ENCODE measurements at places on chromosomes 13 and 19.

DNA sequence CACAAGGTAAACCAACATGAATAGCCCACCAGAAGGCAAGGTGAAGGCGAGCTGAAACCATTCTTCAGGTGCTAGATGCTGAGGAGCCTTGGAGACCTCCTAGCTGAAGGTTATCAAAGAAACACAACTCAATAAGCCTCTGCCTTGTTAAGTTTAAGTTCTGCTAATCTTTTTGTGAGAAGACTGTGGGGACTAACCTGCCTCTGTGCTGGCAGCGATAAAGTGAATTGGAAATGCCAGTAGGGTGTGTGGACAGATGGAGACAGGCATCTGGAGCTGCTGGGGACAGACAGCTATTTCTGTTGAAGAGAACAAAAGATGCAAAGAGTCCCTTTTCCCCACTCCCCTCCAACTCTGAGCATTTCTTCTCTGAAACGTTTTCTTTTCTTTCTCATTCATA, 33.5 kb upstream of the FLT1 start:
- DNase-seq: no peak

GRCh38 chr13:47000165-47000564, 103.3 kb upstream of the HTR2A start:
- no peak for DNase-seq

DNA sequence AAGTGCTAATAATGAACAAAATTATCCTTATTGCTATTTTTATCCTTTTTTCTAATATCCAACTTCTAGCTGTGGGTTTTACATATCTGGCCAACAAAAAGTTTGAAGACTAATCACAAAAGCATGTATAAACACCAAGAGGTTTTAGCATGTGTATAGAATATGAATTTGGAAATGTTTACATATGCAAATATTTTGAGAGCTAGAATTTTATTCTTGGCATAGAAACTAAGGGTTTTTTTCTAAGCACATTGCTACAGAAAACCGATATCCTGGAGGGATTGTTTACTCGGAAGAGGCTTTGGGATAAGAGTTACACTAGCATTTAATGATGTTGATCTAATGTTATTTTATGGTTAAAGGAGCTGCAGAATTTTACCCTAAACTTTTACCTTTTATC, 392.1 kb downstream of the EFNB2 start:
- DNase-seq: no peak

- no peak for DNase-seq
Observed at GRCh38 chr13:42874221-42874620, 92.8 kb downstream of the FAM216B start.

DNA sequence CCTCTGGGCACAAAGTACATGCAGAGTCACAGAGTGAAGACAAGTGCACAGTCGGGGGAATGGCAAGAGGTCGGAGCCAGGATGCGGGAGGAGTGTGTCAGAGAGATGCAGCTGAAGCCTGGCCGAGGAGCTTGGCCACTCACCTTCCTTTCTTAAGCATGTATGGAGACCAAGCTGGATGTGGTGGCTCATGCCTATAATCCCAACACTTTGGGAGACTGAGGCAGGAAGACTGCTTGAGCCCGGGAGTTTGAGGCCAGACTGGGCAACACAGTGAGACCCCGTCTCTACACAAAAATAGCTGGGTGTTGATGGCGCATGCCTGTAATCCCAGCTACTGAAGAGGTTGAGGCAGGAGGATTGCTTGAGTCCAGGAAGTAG, 67.0 kb downstream of the LATS2 start:
- DNase-seq: no peak

GRCh38 chr19:12800923-12801465, 606 bp downstream of the PRDX2 start:
- DNase-seq: no peak

- no peak for DNase-seq
Observed at GRCh38 chr19:11359421-11359820, 4.2 kb downstream of the PLPPR2 start.

DNA sequence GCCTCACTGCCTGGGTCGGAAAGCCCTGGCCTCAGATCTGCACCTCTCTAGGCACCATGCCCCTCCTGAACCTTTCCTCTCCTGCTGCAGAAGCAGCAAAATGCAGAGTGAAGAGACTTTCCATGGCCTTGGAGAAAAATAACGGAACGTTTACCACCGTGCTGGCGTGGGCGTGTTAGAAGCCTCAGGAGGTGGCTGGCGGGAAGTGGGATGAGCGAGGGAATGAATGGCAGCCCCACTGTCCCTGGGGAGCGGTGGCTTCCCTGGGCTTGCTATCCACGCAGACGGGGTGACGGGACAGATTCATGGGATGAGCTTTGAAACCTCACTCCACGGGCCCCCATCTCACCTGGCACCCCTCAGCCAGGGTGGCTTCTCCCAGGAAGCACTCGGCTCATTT, 4.3 kb downstream of the TEX29 start:
- no peak for DNase-seq

- no peak for DNase-seq
Observed at GRCh38 chr19:15436012-15436825, 13.5 kb downstream of the WIZ start.

GRCh38 chr13:23463661-23464060, 30.2 kb upstream of the SACS start:
- no peak for DNase-seq

GRCh38 chr13:40063703-40064102, 408.2 kb downstream of the COG6 start:
- no peak for DNase-seq

GRCh38 chr19:6417713-6418561, 6.7 kb downstream of the KHSRP start:
- no peak for DNase-seq

DNA sequence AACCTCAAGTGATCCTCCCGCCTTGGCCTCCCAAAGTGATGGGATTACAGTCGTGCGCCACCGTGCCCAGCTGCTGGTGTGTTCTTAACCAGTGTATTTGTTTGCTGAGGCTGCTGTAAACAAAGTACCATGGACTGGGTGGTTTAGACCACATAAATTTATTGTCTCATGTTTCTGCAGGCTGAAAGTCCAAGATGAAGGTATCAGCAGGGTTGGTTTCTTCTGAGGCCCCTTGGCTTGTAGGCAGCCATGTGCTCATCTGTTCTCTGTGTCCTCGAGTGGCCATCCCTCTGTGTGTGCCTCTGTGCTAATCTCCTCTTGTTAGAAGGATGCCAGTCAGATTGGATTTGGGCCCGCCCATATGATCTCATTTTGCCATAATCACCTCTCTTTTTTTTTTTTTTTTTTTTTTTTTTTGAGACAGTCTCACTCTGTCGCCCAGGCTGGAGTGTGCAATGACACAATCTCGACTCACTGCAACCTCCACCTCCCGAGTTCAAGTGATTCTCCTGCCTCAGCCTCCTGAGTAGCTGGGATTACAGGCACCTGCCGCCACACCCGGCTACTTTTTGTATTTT, 31.8 kb downstream of the PEX11G start:
- no peak for DNase-seq

- no peak for DNase-seq
Observed at GRCh38 chr19:55643887-55644176, 383 bp downstream of the ZNF581 start.

DNA sequence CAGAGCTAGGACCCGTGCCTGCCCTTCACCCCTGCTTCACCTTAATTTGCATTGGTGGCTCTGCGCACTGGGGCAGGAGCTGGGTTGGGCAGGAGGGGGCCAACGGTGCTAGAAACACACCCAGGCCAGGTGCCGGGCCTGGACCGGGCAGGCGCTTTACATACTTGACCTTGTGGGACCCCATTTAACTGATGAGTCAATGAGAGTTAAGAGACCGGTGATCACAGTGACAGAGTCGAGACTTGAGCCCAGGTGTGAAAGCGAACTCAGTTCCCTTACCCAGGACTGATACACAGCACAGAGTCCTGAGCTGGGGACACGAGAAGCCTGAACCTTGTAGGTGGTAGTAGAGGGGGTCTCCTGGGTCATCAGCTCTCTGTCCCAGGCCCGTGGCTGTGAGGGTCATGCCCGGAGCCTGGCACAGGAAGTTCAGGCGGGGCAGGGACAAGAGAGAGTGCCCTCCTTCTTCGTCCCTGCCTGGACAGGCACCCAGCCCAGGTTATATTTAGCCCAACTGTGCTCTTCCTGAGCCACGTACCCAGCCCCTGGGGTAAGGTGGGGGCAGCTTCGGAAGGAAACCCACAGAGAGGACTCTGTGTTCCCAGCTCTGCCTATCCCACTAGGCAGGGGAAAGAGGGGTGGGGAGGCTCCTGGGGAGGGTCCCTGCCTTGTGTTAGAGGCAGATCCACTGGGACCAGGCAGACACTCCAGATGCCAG, 1.9 kb downstream of the PRX start:
- DNase-seq: no peak

DNA sequence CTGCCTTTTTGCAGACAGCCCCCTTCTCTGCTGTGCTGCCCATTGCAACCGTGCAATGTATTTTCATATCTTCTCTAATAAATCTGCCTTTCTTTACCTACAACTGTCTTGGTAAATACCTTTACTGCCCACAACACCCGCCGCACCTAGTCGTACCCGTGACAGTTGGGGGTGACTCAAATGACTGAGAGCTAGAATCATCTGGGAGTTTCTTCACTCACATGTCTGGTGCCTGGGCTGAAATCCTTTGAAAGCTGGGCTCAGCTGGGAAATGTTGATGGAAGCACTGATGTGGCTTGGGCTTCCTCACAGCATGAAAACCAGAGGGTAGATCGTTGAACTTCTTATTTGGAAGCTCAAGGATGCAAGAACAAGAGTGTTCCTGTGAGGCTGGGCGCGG, 2.8 kb upstream of the PNMA8A start:
- no peak for DNase-seq

- DNase-seq: no peak
Observed at GRCh38 chr19:41479757-41480191, 36.8 kb downstream of the ERICH4 start.

DNA sequence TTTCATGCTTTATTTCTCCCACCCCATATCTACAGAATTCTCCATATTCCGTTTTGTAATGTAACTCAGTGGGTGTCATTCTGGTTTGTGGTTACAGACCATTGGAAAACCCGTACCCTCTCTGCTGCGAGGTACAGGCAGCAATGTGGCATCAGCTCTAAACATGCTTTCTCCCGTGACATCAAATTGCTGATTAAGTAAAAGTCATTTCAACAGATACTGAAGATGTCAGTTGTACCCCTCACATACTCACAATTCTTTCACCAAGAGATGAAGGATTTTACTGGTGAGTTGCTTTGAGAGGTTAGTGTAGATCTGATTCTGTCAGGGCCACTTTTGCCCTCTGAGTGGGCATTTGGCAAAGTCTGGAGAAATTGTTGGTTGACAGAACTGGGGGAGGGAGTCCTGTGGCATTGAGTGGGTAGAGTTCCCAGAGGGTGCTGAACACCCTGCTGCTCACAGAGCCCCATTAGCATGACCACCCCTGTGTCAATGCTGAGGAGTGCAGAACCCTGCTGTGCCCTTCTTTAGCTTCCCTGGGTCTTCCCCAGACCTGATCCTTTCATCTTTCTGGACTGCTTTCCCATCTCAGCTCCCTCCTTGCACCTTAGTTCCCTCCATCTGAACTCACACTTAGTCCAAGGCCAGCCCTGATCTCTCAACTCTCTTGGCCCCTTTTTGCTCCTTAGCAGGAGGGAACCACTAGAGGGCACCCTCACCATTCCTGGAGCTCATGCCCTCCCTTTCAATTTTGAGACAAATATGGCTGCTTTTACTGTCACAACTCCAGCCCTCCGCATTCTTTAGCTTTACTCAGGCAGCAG, 39.9 kb upstream of the CEACAM8 start:
- no peak for DNase-seq

GRCh38 chr19:3333020-3333583, 33.3 kb upstream of the NFIC start:
- DNase-seq: no peak

- DNase-seq: no peak
Observed at GRCh38 chr19:17202249-17202648, 12.9 kb upstream of the USE1 start.

- no peak for DNase-seq
Observed at GRCh38 chr13:20714161-20714560, 10.7 kb downstream of the IL17D start.

DNA sequence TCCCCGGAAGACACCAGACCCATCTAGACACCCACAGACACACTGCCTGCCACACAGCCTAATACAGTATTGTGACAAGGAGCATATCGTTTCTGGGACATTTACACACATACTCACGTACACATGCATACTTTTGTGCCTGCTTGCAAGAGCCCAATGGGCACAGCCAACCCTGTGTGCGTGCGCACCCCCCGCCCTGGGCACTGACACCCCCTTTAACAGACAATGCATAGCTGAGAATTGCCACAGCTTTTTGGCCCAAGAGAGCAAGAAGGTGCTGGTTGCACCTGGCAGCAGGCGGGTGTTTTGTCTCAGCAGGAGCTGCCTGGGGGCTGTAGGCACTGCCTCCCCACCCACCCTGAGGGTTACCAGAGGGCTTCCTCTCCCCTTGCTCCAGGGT, 1.7 kb upstream of the NFIX start:
- DNase-seq: no peak

DNA sequence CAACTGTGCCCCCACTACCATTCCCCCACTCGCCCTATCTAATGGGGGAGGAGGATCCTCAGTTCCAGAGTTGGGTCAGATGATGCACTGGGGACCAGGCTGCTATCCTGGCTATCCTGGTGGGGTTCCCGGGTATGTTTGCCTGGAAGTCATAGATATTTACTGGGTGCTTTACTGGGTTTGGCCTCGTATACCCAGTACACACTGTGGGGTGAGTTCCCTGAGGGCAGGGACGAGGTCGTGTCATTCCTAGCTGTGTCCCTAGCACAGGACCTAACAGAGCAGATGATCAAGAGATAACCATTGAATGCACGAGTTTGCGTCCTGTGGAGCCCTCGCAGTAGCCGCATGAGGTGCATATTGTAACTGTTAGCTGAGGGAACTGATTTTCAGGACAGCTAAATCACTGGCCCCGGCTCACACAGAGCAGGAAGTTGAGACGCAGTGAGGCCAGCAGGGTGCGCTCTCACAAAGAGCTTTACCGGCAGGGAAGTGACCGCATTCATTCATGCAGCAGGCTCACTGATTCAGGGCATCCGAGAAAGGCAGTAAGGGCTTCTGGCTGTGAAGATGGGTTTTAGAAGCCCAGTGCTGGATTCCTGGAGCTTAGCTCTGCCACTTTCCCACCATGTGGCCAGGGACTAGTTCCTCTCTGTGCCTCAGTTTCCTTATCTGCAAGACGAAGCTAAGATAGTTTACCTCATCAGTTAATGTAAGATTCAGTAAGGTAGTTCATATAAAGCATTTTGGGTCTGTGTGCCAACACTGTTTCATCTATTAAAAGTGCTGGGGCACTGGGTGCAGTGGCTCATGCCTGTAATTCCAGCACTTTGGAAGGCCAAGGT, 6.0 kb downstream of the RUVBL2 start:
- DNase-seq: peak; percentile 50

DNA sequence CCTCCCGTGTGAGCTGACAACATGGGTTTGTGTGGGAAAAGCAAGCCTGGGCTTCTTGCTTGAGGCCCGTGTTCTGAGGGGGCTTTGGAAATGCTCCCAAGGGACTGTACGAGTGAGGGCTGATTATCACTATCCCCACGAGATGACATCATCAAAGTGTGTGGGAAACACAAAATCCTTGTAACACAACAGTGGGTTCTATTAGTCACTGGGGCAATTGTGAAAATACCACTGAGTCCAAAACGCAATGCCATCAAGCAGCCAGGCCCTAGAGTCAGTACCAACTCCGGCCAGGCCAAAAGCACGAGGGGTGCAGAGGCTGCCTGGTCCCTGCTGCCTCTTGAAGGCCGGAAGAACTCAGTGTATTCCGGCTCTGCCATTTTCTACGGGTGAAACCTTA, 29.6 kb downstream of the CAPS start:
- DNase-seq: no peak

Measured in T-helper 17 cell (primary cell).